ENCODE measurements at places on chromosomes 3 and 15.

DNA sequence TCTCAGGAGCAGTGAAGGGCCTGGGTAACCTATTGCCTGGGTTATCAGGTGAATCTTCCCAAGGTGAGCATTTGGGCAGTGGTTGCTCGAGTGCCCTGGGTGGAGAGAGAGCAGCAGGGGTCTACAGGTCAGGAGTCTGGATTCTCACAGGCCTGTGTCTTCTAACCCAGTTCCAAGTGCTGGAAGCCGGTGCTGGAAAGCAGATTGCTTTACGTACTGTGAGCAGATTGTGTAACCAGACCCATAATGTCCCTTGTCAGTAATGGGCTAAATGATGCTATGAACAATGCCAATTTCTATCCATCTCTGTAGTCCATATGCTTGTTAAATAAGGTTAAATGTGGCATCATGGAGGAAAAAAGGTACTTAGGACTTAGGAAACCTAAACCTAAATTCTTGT lies 106.5 kb downstream of the TPRG1 start:
- DNase-seq: no peak

DNA sequence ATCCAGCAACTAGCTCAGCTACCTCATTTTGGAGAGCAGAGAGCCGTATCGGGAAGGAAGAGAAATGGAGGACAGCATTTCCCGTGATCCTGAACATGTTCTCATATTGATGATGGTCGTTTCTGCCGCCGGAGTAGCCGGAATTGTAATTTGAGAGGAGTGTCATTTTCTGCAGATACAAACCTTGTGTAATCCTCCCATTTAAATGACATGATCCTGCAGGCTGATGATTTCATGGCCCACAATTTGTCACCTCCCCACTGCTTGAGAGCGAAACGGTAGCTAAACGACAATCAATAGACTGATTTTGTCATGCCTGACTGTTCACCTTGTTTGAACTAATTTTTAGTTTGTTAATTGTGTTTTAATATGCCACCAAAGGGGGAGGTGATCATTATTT lies 126.5 kb upstream of the CNTN6 start:
- no peak for DNase-seq

- DNase-seq: peak; percentile 54
These were observed 394 bp downstream of the OSBPL10 start for GRCh38 chr3:31980530-31981205.

DNA sequence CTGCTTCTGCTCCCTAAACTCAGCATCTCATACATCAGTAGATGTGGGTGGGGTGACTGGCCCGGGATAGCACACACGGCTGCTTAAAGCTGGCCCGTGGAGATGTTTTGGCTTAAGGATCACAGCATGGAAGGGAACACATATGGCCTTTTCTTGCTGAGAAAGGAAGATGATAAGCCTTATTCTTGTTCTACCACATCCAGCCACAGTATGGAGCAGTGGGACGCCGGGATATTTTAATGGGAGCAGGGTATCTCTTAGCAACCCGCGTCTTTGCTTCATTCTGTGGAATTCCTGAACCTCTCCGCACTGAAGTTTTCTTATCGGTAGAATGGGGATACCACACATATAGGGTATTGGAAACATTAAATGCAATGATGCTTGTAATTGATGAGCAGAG lies 94.1 kb upstream of the PROK2 start:
- no peak for DNase-seq

GRCh38 chr3:24907106-24907505 lies 412.5 kb upstream of the THRB start:
- DNase-seq: no peak

GRCh38 chr3:38579141-38579540 lies 70.3 kb downstream of the SCN5A start:
- peak; percentile 49 for DNase-seq

- no peak for DNase-seq
These were observed 34.5 kb downstream of the KLF13 start for GRCh38 chr15:31360843-31361763.

DNA sequence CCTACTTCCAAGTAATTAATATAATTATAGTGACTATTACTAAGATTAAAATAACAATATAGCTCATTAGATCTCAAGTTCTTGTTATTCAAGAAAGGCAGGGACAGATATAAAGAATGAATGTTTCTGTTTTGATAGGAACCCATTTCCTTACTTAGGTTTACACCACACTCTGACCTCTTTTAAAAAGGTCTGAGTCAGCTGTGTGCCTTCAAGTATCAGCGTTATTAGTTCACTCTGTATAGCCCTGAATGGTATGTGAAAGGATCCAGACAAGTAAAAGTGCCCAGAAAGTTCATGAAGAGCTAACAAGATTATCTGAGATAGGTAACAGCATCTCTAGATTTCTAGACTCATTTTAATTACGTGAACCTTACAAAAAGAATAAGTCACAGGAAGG lies 28.9 kb downstream of the PDCD10 start:
- no peak for DNase-seq

- DNase-seq: no peak
These were observed 391.0 kb downstream of the MECOM start for GRCh38 chr3:169272532-169272931.

DNA sequence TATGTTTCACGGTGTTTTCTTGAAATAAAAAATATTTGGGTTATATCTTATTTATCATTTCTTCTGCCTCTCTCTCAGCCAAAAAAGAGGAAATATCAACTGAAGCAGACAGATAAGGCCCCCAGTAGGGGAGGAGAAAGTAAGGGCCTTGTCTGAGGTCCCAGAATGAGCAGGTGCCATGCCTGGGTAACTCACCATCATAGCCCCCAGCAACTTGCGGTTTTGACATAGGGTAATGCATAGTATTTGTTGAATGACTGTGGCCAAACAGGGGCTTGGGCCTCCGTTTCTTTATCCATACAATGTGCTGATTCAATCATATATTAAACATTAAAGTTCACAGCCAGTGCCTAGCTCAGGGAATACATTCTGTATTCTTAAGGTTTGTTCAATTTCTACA lies 119.6 kb downstream of the ABI3BP start:
- DNase-seq: no peak

DNA sequence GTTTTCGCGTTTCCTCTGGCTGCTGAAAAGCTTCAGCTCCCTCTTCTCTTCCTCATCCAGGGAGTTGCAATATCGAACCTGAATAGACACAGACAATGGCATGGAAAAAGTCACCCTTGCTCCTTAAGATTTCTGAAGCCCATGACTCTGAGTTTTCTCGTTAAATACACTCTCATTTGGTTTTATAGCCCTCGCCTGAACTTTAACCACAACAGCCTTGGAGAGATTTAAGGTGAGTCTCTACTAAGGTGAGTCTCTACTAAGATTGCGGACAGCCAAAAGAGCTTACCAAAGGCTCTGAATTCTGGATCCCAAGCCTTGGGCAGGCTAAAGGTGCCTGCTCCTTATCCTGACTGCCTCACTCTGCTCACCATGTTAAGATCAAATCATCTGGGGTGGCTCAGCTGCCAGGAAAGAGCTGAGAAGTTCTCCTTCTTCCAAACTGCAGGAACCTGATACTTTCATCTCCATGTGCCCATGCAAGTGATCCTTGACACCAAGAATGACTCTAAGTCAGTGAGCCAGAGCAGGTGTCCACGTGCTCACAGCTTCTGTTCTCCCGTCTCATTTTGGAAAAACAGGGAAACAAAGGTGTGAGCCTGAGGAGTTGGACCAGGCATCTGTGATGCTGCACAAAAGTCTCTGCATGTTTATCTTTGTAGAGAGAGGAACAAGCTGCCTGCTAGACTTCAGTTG lies 65.1 kb downstream of the PRICKLE2 start:
- DNase-seq: no peak

DNA sequence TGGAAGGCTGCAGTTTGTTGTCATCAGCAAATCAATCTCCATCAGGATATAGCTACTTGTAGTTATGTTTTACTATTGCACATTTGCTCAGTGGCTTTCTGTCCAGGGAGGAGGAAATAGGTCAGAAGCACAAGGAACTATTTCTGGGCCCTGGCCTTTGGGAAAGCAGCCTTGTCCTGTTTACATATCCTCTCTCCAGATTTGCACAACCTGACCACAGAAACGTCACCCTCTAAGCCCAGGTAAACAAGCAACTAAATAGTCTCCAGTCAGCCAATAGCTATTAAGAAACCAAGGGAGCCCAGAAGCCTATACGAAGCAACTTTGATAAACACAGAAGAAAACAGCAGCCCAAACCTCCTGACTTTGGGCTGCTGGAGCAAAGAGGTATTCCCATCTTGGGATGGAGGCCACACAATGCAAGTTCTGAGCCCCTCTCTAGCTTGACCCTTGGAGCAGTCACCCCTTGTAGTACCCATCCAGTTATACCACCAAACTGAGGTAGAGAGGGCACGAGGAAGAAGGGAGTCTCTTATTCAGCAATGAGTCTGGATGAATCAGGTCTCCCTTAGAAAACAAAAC lies 2.3 kb upstream of the FEM1B start:
- no peak for DNase-seq

DNA sequence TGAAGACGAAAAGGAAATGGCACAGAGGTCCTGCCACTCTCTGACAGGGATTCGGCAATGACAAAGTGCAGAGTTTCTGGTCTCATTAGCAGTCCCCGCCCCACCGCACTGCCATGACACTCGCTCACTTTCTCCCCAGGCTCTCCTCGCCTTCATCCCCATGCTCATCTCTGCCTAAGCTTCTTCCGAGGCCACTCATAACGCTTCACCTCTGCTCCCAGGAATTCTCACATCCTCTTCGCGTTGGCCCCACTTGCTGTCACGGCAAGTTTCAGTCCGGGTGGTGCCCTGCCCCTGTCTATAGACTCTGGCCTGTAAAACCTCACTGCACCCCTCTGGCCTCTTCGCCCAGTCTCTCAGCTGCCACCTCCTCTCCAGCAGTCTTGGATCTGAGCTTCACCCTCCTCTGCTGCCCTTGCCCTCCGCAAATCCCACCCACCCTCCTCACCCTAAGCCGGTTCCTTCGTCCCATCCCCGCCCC lies 654 bp downstream of the RUBCN start:
- no peak for DNase-seq

DNA sequence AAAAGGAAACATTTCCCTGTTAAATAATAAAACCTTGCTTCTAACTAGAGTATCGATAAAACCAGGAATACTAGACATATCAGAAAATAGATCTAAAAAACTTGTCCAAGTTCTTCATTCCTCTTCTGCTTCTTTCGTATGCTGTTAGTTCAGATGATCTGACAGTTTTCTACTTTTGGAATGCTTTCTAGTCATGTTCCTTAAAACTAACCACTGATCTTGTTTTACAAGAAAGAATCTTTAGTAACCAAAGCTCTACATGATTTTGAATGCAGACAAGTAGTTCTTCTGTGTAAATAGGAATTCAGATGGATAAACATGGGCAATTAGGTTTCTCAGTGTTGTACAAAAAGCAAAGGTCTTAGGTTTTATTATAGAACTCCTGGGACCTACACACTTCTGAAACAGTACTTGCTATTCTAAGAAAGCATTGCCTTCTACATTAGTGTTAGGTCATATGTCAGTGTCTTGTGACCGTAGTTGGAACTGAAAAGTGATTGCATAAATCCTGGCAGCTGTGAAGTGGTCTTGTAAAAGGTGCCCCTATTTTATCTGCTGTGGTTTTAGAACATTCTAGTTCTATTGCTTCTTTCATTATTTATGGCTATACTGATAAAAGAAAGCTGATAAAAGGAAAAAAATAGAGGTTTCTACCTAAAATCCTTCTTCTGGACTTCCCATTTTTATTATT lies 40.7 kb downstream of the SNRK start:
- no peak for DNase-seq

DNA sequence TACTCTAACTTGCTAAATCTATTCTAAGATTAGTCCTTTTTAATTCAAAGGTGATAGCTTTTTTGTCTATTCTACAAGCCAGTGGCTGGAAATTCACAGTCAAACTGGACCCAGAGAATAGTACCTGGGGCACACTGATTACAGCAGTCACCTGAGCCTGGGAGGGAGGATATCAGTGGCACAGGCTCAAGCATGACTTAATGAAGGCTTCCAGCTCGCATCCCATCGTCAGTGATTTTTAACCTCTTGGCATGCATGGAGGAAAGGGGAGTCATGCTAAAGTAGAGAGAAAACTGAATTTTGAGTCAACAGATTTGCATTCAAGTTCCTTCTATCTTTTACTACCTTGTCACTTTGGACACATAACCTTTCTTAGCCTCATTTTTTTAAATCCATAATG lies 24.8 kb downstream of the GOLIM4 start:
- DNase-seq: no peak

DNA sequence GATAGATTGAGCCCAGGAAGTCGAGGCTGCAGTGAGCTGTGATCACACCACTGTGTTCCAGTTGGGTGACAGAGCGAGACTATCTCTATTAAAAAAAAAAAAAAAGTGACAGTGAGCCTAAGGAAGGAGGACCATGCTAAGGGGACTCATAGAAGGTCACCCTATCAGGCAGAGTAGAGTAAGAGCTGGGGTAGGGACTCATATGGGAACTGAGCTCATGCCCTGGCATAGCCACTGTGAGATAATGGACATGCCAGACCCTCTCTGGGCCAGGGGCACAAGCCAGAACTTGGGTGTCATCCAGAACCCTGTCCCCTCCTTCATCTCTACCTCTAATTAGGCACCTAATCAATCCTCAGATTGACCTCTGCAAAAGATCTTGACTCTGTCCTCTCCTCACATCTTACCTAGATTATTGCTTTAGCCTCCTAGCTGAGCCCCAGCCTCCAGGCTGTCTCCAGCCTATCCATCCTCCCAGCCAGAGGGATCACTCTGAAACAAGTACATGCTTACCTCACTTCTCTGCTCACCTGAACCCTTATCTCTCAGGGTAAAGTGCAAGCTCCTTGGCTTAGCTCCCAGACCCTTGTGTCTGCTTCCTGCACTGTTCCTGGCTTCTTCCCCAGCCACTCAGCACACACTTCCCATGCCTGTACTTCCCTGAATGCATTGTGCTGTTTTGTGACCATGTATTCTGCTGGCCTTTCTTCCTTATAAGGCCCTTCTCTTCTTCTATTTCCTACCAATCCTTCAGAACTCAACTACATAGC lies 76.4 kb downstream of the DAPK2 start:
- no peak for DNase-seq

DNA sequence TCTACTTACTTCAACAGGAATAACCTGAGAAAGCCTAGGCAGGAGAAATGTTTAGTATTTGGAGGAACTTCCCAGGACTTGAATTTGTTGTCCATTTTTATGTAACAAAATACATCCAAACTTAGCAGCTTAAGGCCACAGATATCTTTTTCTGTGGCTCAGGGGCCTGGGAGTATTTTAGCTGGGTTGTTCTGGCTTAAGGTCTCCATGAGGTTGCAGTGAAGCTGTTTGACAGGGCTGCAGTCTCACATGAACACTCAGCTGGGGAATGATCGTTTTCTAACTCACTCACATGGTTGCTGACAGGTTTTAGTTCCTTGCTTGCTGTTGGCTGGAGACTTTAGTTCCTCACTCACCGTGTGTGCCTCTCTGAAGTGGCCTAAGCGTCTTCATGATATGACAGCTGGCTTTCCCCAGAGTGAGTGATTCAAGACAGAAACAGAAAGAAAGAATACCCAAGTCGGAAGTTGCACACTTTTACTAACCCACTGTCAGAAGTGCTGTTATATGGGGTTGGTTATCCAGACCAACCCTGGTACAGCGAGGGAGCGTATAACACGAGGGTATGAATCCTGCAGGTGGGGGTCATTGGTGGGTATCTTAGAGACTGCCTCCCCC lies 229.7 kb upstream of the TBL1XR1 start:
- no peak for DNase-seq
